ENCODE measurements at places on chromosomes 2 and 18.

- no peak for DNase-seq
Measured at GRCh38 chr2:239021651-239022436, 174.0 kb downstream of the TWIST2 start.

- DNase-seq, result no peak
Measured at GRCh38 chr18:31486165-31486564, 11.8 kb upstream of the DSG2 start.

DNA sequence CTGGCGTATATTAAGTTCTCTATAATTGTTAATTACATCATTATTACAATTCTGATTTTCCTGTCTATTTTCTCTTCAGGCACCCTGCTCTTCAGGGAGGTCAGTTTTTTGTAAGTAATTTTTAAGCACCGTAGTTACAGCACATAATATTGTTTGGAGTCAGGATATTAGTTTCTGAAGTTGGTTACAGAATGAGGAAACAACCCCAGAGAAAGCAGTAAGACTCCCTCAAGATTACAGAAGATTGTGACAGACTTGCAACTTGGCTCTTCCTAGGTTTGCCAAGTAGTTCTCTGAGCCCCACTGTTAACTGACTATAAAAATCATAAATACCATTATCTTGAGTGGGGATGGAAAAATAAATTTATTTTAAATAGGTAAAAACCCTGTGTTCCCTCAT lies 921 bp downstream of the RPE start:
- no peak for DNase-seq

DNA sequence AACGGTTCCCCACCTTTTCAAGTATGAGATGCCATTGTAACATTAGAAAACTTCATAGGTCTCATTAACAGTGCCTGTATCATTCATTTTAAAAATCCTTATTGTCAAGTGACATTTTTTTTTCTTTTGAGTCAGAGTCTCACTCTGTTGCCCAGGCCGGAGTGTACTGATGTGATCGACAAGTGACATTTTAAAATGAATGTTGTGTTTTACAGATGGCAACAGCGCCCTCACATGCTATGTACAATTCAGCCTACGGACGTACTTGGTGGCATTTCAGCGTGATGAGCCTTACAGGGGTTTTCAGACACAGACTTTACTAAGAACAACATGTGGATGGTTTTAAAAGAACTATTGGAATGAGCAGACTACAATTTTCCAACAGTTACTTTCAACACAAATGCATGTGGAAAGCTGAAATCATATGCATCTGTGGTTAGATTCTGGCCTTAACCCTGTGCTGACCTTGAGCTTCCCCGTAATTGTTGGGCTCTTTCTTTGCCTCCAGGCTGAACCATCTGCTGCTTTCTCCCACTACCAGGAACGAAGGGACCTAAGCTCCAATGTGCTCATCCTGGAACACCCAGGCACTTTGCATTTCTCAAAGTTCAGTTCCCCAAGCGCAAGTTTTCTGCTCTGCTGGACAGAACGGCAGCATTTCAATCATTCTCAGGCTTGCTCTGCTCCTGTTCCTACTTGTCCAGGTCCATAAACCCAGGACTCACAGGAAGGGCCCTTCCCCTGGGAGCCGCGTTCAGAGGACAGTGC lies 119.9 kb upstream of the NDUFV2 start:
- DNase-seq, result no peak

- no peak for DNase-seq
Measured at GRCh38 chr2:26333293-26333692, 12.7 kb upstream of the SELENOI start.

- no peak for DNase-seq
Measured at GRCh38 chr2:174635015-174635593, 37.5 kb upstream of the WIPF1 start.

DNA sequence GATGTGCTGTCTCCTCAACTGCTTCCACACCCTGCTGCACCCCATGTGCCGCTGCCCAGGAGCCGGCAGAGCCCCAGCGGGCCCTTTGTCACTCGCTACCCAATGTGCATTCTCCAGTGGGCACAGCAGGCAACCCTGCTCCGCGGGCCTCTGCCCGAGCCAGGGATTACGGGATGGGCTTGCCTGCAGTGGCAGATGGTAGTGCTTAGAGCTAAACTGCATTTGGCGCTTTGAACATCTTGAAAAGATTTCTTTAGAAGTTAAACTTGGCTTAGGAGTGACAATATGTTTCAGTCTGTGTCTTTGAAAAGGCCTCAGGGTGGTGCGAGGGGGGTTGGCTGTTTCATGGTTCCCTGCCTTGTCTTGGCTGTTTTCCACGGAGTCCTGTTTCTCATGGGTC lies 84.0 kb upstream of the BOD1L2 start:
- no peak for DNase-seq

DNA sequence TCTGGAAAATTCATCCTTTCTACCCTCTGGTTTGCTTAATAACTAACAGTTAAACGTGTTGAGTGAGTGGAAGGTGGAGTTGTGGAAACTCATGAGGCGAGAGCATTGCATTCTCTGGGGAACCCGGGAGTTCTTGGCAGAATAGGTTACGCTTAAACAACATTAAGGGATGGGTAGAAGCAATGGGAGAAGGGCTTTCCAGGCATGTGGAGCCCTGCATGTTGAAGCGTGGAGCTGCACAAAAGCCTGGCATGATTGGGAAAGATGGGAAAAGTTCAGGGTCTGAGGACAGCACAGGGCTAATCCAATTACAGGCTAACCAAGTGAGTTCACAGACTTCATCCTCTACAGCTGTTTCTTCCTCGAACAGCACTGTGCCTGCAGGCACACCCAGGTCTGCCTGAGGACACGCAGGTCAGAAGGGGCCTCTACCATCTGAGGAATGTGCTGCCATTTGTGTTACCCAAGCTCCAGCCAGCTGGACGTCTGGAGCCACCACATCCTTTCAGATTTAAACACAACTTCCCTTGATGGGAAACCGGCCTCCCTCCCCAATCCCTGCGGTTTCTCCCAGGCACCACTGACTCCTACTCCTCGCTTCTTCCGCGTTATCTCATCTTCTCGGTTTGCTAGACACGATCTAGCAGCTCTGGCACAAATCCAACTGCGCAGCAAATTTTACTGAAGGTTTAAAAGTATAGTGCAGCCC lies 164.2 kb downstream of the ANTXR1 start:
- no peak for DNase-seq

- no peak for DNase-seq
Measured at GRCh38 chr2:7539760-7540159, 622.5 kb downstream of the RNF144A start.

- DNase-seq, result no peak
Measured at GRCh38 chr2:62263076-62263715, 67.3 kb downstream of the B3GNT2 start.

DNA sequence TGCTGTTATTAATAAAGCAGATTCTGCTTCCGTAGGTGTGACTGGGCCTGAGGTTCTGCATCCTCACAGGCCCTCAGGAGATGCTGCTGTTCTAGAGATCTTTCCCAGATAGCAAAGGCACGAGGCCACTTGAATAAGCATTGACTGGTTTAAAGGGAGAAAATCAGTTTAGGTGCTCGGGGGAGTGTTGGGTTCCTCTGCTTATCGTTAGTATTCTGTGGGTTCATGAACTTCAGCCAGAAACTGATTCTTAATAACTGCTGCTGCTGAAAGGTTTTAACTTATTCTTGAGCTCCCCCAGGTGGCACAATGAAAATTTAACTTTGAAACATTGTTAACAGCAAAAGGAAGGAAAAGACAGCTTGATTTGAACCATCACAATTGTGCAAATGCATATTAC lies 56.9 kb downstream of the ITGA6 start:
- no peak for DNase-seq

DNA sequence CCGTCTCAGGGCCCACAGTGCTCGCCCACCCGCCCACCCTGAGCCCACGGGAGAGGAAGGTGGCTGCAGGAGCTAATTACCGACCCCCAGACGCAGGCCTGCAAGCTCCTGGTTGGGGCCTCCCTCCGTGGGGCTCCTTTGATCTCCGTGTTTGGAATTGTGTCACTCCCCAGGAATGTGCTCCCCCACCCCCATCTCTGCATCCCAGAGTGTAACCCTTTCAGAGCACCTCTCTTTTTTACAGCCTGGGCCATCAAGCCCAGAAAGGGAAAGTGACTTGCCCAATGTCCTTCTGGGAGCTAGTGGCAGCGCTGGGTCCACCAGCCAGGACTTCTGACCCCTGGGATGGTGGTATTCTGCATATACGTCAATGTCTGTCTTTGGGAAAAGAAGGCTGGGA lies 335.1 kb downstream of the CYRIA start:
- DNase-seq, result no peak

GRCh38 chr18:65754121-65754520 lies 3.3 kb downstream of the CDH7 start:
- no peak for DNase-seq

GRCh38 chr2:85838641-85839040 lies 50.1 kb downstream of the ST3GAL5 start:
- DNase-seq, result no peak

DNA sequence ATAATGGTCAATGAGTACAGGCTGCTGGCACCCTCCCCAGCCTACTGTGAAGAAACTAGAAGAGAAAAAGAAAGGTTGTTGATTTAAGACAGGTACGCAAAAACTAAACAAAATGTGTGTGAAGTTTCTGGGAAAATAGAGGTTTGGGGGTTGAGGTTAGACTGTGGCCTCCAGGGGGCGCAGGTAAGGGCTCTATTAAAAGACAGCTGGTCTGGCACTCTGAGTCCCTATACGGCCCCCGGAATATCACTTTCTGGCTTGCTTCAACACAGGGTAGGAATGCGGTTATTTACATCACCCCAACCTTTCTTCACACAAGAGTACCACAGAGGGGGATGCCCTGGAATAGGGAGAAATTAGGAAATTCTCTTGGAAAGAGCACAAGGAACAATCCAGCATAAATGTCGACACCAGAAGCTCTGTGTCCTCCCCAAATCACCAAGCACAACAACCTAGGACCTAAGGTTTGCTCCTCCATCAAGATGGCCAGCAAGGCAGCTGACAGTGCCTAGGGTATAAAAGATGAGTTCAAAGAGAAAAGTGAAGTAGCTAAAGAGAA lies 480.8 kb upstream of the KLHL29 start:
- peak; percentile 53 for DNase-seq

GRCh38 chr2:46984642-46985476 lies 69.3 kb upstream of the MCFD2 start:
- peak; percentile 73 for DNase-seq

DNA sequence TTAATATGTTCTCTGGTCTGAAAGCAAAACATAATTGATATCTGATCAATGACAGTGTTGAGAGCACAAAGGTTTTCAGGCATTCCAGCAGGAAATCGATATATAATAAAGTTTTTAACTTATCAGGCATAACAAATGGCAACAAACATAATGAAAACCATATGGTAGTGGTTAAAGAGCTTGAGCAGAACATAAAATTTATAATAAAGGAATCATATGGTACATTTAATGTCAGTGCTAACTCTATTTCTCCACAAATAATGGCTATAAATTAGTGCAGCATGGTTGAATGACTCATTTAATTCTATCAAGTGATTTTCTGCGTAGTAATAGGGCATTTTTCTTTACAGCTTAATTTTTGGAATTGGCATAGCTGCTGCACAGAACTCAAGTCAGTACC lies 306.2 kb downstream of the FSIP2 start:
- DNase-seq, result no peak

DNA sequence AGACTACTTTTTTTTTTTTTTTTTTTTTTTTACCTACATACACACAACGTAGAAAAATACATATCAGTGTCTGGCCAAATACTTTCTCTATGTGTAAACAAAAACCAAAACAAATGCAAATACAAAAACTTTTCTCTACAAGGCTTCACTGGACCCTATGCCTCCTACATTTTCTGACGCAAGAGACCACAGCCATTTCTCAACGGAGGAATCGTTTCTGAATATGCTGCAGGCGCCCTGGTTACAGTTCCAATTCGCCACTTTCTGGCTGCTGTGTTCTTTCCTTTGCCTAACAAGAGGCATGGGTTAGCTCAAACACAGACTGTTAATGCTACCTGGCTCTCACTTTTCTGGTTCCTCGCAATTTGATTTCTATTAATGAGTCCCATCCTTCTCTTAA lies 96.4 kb downstream of the EPB41L3 start:
- DNase-seq, result no peak

DNA sequence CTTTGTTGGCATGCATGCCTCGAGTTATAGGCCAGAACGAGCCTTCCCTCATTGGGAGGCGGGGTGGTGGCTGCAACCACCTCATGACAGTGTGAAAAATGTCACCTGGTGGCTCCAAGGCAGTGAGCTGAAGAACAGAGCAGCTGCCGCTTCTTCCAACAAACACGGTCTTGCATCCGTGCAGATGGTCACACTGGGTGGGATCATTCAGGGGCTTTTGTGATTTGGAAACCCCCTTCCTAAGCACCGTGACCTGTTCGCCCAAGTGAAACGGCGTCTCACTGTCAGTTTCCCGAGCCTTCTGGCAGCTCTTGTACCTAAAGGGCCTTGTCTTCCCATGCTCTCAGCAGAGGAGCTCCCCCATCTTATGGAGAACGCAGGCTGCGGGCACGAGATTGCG lies 159.7 kb downstream of the NAPG start:
- no peak for DNase-seq

GRCh38 chr2:10371441-10372196 lies 68.9 kb downstream of the HPCAL1 start:
- DNase-seq, result no peak

DNA sequence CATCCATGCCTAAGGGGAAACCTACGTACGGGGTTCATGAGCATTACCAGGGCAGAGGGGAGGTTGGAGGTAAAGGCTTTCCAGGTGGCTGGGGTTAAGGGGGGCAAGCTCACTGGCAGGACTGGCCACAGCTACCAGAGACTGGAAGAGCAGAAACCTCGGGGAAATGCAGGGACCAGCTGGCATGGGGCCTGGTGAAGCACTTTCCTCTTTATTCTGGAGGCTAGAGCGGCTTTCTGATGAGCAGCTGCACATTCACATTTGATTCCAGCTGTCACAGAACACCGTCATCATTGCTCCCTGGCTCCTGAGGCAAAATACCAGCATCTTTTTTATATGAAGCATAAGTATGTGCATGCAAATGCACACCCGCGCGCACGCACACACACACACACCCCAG lies 28.7 kb upstream of the LRRC30 start:
- DNase-seq, result no peak

DNA sequence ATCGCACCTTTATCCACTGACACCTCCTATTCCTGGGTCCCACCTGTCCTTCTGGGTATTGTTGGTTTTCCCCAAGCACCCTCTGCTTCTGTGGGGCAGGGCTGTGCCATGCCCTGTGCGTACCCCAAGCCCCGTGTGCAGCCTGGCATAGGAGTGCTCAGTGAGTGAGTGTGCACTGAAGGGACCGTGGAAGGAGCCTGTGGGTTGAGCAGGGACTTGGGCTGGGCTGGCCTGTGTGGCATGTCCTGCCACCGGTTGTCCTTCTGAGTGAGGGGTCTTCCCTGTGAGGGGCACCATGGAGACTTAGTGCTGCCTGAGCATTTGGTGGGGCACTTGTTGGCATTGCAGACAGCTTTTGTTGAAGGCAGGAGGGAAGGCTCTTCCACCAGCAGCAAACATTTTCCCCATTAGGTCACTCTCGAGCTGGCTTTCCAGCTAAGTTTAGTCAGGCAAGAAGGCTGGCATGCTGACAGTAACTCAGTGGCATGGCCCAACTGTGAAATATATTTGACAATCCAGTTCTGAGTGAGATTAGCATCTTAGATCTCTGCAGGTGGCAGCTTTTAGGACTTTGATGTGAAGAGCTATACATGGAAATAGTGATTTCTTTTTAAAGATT lies 64.7 kb downstream of the LPIN1 start:
- DNase-seq, result no peak

GRCh38 chr2:162085090-162085891 lies 11.3 kb upstream of the DPP4 start:
- no peak for DNase-seq
